CD8-positive, alpha-beta memory T cell (primary cell): ENCODE measurements at places on chromosomes 6 and 20.

DNA sequence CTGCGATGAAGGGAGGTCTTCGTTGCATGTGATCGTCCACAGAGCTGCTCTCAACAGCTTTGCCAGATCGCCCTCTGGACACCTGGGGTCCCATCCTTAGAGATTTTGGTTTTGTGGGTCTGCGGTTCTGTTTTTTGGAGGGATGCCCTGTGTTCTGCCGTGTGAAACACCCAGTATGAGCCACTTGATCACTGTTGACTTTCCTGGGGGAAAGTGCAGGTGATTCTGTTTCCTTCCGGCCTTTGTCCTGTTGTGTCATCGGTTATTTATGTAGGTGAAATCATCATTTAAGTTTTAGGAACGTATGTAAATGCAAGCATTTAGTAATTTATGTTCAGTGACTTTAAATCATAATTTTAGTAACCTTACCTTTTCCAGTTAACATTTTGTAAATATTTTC, 56.4 kb upstream of the SLC22A1 start:
- no peak for DNase-seq

DNA sequence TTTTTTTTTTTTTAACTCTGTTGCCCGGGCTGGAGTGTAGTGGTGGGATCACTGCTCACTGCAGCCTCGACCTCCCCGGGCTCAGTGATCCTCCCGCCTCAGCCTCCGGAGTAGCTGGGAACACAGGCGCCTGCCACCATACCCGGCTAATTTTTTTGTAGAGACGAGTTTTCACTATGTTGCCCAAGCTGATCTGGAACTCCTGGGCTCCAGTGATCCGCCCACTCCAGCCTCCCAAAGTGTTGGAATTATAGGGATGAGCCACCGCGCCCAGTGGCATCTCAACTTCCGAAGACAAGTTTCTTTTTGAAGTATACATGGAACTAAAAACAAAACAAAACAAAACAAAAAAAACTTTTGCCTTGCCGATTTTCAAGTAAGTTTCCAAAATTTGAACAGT, 66.6 kb upstream of the ZNF184 start:
- DNase-seq, result no peak

- DNase-seq, result no peak
These were observed 21.4 kb downstream of the SUN5 start for GRCh38 chr20:32982617-32983458.

- DNase-seq, result no peak
These were observed 34.8 kb upstream of the PLCB1 start for GRCh38 chr20:8097307-8097706.

- peak; percentile 42 for DNase-seq
These were observed at the start of gene NHLRC1 for GRCh38 chr6:18122128-18123093. NHLRC1 (minus strand) TSS chr6:18122677; CDS start chr6:18122606, 71 bp downstream.

- DNase-seq, result no peak
These were observed 207.7 kb downstream of the PREX1 start for GRCh38 chr20:48620154-48620506.

GRCh38 chr6:4459032-4459431, 317.2 kb upstream of the CDYL start:
- no peak for DNase-seq

DNA sequence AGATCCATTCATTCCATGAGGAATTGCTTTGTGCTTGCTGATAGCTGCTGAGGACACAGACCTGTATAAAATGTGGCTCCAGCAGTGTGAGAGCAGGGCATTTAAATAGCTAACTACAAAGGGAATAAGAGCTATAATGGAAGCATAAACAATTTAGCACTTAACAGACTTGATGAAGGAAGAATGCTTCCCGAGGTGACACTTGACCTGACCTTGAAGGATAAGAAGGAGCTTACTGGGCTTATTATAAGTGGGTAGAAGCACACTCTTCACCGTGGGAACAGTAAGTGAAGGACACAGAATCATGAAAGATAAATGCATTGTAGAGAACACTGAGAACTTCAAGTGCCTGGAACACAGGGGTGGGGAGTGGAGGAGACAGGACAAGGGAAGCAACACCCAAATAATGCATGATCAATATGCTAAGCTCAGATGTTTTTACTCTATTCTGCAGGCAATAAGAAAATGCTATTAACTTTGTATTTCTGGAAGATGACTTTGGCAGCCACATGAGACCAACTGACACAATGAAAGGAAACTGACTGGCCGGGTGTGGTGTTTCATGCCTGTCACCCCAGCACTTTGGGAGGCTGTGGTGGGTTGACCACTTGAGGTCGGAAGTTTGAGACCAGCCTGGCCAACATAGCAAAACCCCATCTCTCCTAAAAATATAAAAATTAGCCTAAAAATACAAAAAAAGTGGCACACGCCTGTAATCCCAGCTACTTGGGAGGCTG, 84.2 kb downstream of the EPB41L2 start:
- no peak for DNase-seq

- no peak for DNase-seq
These were observed 90.9 kb downstream of the CEP162 start for GRCh38 chr6:84136364-84137050.

DNA sequence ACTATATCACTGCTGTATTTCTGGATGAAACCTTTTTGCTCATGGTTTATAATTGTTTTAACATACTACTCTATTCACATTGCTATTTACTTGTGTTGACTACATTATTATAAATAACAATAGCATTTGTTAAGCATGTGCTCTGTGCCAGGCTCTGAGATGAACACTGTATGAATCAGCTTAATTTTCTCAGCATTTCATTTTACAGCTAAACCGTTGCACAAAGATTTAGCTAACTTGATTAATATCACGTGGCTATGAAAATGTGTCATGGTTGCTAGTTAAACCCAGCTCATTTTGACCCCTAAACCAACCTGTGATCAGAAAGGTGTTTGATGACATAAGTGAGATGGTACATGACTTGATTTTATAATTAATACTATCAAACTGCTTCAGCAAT, 77.5 kb downstream of the NCOA7 start:
- no peak for DNase-seq

GRCh38 chr6:143598466-143599080, 79.2 kb upstream of the PHACTR2 start:
- peak; percentile 12 for DNase-seq

- DNase-seq, result no peak
These were observed 181.6 kb upstream of the AKAP12 start for GRCh38 chr6:151058021-151058733.

GRCh38 chr6:30640481-30640880, 6.5 kb upstream of the C6orf136 start:
- no peak for DNase-seq

DNA sequence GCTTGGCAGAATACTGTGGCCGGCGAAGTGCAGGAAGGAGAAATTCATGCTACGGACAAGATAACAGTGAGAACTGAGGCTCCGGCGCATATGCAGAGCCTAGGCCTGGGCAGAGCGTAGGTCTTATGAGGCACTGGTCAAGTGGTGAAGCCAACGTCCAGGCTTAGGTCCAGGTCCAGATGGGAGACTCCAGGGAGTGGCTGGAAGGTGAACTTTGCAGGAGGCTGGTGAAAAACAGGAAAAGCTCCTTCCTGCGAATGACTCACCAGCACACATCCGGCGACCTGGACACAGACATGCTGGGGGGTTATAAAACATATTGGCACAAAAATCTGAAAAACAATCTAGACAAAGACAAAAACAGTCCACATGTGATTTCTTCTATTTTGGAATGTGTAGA, 15.4 kb downstream of the C6orf141 start:
- no peak for DNase-seq

DNA sequence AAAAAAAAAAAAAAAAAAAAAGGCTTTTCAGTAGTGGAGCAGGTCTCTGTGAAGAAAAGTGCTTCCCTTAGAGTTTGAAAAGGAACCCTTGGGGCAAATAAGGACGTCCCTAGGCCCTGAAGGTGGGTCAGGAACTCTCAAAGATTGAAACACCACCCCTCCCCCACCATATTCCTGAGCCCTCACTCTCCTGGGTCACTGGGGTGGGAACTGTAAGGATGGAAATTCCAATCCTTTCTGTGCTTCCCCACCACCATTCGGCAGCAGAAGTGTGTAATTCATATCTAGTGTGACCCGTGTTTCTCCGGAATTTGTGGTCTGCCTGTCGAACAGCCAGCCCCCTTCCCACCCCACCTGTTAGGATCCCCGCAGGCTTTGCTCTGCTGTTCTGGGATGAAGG, 12.3 kb downstream of the CDYL start:
- DNase-seq, result no peak

DNA sequence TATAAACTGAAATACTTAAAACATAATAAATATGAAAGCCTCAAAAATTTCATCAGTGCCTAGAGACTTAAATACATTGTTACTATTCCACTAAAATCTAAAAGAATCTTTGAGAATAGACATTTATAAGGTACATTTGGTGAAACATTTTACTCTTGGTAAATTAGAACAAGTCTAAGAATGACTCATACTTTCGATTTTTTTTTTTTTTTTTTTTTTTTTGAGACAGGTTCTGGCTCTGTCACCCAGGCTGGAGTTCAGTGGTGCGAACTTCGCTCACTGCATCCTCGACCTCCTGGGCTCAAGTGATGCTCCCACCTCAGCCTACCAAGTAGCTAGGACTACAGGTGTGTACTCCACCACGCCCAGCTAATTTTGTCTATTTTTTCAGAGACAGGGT, 6.4 kb downstream of the FUCA2 start:
- DNase-seq, result no peak

- no peak for DNase-seq
These were observed 45.7 kb upstream of the TRAF3IP2 start for GRCh38 chr6:111651185-111652034.

- no peak for DNase-seq
These were observed 72.2 kb downstream of the UNC5CL start for GRCh38 chr6:40966860-40967259.

DNA sequence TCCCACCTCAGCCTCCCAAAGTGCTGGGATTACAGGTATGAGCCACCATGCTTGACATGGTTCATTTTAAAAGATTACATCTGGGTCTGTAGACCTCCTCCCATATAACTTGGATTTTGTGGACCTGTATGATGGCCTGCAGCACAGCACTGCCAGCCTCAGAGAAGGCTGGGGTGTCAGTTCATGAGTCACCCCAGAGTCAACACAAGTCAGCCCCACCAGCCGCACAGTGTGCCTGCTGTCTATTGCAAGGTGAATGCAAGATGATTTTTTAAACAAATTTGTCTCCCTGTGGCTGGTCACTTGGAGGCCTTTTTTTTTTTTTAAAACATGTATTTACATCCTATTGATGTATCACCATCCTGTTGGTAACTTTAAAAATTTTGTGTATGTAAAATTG, 76.7 kb downstream of the RREB1 start:
- no peak for DNase-seq

- DNase-seq, result no peak
These were observed 98.4 kb upstream of the PRSS16 start for GRCh38 chr6:27149150-27149549.

GRCh38 chr6:44820759-44821158, 433.3 kb downstream of the CDC5L start:
- DNase-seq, result no peak

DNA sequence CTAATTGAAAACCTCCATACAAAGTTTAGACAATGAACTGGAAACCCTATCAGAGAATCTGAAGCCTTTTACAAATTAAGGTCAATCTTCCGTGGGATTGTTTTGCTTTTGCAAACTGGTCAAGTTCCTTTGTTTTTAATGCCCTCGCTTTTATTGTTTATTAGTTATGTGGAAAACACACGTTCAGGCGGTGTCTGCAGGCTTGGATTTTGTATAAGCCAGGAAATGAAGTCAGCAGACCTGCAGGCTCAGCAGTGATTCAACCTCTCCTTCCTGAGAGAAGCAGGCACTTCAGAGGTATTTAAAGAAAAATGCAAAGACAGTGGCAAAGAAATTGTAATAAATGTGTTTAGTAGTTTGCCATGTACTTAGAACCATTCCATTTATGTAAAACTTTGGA, 103.4 kb upstream of the PDE10A start:
- no peak for DNase-seq

DNA sequence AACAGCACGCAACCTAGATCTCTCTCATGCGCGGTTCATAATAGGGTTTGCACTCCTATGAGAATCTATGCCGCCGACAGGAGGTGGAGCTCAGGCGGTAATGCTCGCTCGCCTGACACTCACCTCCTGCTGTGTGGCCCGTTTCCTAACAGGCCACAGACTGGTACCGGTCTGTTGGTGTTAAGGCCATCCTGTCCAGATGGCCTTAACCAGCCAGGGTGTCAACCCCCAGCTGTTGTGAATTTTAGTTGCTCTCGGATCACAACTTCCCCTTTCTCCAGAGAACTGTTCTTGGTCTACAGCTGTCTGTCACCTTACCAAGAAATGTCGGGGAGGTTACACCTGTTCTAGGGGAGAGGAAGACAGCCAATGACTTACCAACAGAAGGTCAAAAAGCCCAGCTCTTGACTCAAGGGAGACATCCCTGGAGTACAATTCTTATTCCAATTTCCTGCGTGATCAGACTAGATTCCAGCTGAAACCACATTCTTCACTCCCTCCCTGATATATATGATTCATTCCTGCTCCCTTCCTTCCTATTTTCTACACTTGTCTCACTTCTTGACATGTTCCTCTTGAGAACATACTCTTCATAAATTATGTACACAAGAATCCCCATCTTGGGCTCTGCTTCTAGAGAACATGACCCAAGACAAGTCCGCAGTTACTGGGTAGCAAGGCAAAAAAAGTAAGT, 23.1 kb upstream of the DNAAF9 start:
- no peak for DNase-seq

- DNase-seq, result no peak
These were observed 10.3 kb upstream of the ID1 start for GRCh38 chr20:31594558-31595379.

DNA sequence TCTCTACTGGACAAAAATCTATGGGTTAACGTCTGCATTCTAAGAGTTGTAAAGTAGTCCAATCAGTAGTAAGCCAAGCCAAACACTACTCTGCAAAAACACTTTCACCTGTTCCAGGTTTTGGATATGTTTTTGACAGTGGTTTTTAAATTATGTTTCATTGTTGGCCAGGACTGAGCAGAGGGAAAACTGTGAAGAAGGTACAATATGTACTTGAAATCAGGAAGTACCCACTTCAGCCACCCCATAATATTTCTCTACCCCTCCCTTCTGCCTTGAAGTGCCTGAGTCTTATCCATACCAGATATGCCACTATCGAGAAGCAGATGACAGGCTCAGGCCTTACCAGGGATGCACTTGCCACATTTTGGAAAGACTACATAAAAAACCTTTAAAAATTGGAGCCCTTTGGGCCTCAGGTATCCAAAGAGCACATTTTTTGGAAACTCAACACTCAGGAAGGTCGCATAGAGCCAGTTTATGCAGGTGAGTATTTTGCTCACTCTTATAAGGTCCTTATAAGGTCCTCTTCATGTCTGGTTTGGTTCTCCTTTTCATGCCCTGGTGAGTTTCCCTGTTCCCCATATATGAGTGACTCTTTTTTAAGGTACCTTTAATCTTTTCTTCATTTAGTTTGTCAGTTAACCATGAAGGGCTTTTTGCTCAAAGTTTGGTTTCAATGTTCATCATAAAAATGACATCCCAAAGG, 859.3 kb upstream of the FLRT3 start:
- no peak for DNase-seq

- DNase-seq, result no peak
These were observed at the start of gene GFRA4 for GRCh38 chr20:3663031-3663701. GFRA4 (minus strand) TSS chr20:3663399; CDS start chr20:3663399, 0 bp downstream.

- DNase-seq, result no peak
These were observed 29.1 kb upstream of the PKIG start for GRCh38 chr20:44552950-44553908.

- no peak for DNase-seq
These were observed 17.4 kb upstream of the RAB32 start for GRCh38 chr6:146526192-146526591.
